Breast epithelium (tissue), 4 donors: ENCODE measurements at places on chromosomes 2 and 18.
A peak's percentile ranks its signal among the peaks of the same experiment; 100 is the strongest.

- no peak for DNase-seq
Measured at GRCh38 chr18:38747153-38747552, 1181.6 kb upstream of the CELF4 start.

DNA sequence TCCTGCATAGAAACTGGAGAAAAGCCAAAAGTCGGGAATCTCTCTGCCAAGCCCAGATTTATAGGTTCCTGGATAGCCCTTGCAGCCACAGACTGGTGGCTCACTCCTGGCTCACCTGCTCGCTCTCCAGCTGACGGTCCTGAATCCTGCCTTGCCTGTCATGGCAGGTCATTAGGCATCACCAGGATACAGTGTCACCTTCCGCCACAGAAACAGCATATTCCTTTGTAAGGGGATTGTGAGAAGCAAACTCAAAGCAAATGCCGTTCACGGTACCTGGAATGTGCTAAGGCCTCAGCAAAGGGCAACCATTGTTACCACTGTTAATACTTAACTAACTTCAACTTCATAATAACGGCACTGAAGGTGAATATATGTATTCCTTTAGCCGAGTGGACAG is 57.1 kb upstream of the GPR45 start:
- DNase-seq: no peak

- DNase-seq: no peak
Measured at GRCh38 chr18:58645398-58645797, 16.5 kb upstream of the ALPK2 start.

GRCh38 chr2:41892476-41892875 is 155.3 kb upstream of the PKDCC start:
- peak; percentile 53 for DNase-seq

DNA sequence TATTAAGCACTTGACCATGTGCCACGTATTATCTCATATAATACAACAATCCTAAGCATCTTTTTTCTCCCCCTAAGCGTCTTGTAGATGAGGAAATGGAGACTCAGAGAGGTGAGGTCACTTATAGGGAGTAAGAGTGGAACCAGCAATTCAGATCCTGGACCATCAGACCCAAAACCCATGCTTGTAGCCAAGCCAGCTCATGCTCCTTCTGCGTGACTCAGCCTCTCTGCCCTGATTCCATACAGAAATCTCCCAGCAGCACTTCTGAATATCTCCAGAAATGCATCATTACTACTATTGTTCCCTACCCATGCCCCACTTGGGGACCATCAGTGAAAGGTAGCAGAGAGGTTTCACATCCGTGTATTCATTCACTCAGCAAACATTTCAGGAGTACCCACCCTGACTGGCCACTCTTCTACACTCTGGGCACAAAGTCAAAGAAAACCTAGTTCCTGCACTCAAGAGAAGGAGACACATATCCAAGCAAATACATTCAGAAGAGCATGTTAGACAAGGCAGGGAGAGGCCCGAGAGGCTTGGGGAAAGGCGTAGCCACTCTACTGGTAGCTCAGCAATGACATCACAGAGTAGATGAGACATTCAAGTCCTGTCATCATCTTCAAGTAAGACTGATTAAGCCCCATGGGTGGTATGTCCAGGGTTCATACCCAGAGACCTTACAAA is 141.9 kb downstream of the MTCL1 start:
- DNase-seq: no peak
